Astrocyte (in vitro differentiated cells and primary cell): ENCODE measurements at places on chromosomes 6 and 20. TPM values are rescaled to one million over a fixed set of nuclear protein-coding genes. Genes with fewer than 3 reads are reported as not detected.

DNA sequence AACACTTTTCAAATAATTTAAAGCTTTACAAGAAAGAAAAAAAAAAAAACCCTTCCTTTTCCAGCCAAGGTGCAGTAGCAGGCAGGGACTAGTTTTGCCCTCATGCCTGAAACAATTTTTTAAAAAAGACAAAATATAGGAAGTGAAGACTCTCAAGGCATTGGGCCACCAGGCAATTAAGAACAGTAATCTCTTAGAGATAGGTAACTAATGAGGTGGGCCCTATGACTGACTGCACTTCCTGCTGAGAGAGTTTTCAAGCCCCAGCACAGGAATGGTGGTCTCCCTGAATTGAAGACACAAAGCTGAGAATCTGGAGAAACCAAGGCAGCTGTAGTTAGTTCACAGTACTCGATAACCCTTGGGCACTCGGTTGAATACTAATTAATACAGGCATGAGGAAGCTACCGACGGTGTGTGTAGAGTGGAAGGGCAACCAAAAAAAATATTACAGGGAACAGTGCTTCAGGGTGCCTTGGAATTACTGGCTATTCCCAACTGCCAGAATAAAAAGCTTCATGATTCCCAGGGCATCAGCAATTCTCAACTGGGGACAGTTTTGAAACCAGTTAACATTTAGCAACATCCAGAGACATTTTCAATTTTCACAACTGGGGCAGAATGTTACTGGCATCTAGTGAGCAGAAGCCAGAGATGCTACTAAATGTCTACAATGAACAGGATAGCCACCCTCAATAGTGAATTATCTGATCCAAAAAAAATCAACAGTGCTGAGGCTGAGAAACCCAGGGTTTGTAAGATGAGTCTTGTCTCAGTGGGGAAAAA lies 36.0 kb upstream of the PLN start:
- DNase-seq: no peak

DNA sequence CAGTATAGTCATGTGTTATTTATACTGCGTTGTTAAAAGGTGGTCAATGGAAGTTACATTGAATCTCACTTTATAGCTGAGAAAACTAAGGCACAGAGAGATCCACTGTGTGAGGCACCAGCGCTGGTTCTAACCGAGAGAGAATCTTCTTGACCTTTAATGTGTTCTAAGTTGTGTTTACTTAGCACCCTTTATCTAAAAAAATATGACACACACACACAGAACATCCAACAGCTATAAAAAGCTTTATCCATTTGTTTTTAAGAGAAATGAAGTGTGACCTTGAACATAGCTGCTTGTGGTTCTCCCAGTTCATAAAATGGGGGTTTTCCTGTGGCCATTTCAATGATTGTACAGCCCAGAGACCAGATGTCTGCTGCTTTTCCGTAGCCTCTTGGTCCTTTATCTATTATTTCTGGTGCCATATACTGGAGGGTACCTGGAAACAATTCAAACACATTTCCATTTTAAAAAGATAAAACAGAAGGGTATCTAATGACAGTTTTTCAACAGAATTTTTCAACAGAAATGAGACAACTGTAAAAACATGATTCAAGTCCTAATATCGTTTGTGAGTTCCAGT lies 54.8 kb upstream of the MAP7 start:
- DNase-seq: no peak

The PEX3 gene
- total RNA-seq: 14.2 and 20.8 TPM in 2 replicates

The ANGPT4 gene
- 0.05 and 0.12 TPM in 2 replicates for total RNA-seq

GRCh38 chr20:45910670-45911485 lies 1.1 kb downstream of the PLTP start:
- peak; percentile 100 for DNase-seq

DNA sequence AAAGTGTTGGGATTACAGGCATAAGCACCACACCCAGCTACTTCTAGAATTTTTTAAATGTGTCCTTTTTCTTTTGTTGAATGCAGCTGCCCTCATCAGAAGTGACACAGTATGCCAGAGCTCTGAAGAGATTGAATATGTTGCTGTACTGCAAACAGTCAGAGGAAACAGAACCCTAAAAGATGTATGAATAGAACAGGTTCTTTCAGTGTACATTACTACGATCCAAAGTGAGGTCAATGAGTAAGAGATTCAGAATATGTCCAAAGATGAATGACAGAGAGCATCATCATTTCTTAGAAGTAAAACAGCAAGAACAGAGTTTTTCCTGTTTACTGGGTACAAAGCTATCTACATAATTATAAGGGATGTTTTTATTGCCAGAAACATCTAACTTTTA lies 268.5 kb downstream of the NRN1 start:
- no peak for DNase-seq

DNA sequence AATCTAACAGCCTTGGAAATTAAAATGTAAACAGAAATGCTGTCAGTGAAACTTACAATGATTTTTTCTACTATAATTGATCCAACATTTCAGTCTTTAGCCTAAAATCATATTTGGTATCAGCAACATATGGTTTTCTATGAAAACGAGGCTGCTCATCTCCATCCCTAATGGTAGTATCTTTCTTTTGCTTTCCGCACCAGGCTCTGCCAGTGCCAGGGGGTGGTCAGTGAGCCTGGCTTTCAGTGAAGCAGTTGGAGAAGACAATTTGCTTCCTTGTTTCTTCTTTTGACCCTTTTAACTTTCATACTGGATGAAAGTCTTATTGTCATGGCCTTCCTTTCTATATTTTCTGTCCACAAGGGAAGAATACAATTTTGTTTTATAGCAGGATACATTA lies 258.4 kb downstream of the ARID1B start:
- DNase-seq: no peak

DNA sequence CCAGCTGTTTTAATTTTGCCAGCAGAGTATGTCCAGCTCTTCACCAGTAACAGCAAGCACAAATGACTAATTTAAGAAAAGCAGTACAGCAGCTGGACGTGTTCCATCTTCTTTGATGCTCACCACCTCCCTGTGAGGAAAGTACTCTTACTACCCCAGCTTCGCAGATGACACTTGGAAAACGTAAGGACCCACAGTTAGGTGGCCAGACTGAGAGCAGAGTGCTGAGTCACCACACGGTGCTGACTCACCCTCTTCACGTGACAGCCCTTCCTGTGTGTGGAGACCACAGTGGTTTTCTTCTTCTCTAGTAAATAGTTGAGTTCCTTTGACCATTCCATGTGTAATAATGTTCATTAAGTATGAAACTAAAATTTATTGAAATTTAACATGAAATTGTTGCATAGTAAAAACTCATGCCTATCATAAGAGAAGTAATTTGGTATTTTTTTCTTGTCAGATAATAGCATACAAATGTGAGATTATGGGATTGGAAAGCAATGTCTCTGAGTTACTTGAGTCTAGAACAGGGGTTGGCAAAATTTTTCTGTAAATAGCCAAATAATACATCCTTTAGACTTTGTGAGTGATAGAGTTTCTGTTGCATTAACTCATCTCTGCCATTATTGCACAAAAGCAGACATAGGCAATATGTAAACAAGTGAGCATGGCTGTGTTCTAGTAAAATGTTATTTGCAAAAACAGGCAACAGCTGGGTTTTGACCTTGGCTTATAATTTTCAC lies 76.6 kb downstream of the SLX4IP start:
- DNase-seq: peak; percentile 100

DNA sequence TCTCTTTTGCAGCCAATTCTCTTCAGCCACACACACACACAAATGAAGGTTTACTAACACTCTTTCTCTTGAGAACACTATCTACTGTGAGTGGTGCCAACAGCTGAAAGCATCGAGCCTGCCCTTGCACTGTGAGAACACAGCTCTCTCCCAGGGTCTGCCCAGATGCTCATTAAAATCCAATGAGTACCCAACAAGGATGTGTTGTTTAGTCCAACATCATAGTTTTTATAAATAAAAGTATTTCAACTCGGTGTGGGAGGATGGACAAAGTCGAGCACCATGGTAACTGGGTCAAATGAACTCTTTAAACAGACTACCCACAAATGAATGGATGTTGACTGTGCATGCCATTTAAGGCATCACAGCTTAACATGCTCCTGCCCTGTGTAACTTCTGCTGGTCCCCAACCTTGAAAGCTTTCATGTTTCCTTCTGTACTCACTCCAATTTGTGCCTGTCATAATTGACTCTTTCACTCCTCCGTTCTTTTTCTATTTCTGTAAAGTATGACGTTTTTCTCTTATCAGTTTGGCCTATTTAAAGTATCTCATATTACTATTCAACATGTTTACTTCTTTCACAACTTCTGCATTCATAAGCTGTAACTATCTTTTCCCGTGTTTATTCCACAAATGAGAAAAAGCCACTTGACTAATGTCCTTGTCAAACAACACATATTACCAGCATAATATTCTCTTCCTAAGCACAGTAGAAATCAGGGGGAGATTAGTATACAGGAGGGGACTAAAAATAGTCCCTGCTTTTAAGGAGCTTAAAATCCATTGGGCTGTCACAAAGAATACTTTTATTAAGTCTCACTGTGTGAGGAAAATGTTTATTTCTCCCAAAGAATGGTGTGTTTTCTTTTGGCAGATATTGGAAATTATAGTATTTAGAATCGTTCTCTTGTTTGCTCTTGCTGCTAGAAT lies 215.4 kb downstream of the RFPL4B start:
- DNase-seq: peak; percentile 61

GRCh38 chr6:108914235-108915022 lies 66.2 kb downstream of the ARMC2 start:
- no peak for DNase-seq

The SMLR1 gene
- not detected in 2 replicates for total RNA-seq

- DNase-seq: no peak
These were observed 349.9 kb downstream of the SAMD5 start for GRCh38 chr6:147858421-147858820.

- DNase-seq: no peak
These were observed 26.1 kb upstream of the NKAIN2 start for GRCh38 chr6:123777563-123777962.

The LY6G6D gene
- not detected in 2 replicates for total RNA-seq

The JAG1 gene
- 278 and 380 TPM in 2 replicates for total RNA-seq

The CFAP61 gene
- total RNA-seq: not detected in 2 replicates

DNA sequence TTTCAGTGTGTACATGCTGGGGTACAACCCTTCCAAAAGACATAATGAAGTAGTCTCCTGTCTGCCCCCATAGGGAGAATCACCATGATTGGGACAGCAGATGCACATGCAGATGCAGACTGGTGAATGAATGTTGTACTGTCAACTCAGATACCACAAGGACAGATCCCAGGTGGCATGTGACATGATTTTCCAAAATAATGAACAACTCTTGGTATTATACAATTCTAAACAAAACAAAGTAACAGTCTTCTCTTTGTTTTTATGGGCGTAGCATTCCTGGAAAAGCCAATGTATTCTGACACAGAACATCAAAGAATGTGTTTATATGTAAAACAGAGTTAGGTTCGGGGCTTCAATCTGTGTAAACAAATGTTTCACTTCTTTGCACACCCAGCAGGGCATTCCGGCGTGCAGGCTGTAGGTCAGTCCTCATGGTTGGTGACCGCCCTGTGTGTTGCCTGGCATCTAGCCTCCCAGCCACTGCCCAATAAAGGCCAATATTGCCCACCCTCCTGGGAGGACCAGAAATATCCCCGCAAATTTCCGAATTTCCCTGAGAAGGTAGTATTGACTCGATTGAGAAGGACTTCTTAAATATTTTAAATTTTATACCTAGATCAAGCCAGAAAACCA lies 127.7 kb downstream of the KLHL32 start:
- no peak for DNase-seq

The TRIM39 gene
- 18.3 and 20.7 TPM in 2 replicates for total RNA-seq

DNA sequence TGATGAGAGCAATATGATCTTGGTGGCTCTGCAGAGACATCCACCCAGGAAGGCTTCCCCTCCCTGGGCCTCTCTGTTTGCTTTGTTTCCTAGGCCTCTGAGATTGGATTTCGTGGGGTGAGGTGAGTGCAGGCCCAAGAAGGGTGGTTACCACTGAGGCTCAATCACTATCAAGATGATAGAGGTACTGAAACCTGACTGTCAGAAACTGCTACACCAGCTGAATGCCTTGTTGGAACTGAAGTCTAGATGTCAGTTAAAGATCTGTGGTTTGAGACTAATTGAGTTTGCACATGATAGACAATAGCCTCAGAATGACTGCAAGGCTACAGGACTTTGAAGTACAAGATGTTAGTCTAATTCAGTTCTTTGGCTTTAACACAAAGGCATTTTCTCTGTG lies 15.2 kb downstream of the VNN1 start:
- DNase-seq: no peak

The ELOVL4 gene
- 10.0 and 10.4 TPM in 2 replicates for total RNA-seq
